Stimulated activated naive CD4-positive, alpha-beta T cell treated with Interleukin-2 at 50 U/mL for 16 hours (primary cell): ENCODE measurements at places on chromosomes 16 and 17.

DNA sequence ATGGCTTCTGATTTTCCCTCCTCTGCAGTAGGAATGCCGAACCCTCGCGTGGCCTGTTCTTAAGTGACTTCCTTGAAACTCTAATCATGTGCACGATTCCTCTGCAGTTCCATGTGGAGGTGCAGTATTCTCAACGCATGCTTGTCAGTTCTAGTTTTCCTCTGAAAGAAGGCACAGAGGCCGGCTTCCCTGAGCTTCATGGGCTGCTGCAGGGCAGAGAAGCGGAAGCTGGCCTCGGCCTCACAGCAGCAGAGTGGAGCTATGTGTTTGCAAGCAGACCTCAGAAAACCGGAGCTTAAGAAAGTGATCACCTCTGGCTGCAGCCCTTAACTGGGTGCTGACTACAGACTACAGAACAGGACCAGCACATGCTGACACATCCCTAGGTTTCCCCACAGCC, 500.7 kb downstream of the GRIN2A start:
- no peak for DNase-seq

- no peak for DNase-seq
These were observed 80.6 kb downstream of the BRIP1 start for GRCh38 chr17:61782683-61783082.

- DNase-seq: no peak
These were observed 122.6 kb downstream of the SOCS1 start for GRCh38 chr16:11133344-11133943.

DNA sequence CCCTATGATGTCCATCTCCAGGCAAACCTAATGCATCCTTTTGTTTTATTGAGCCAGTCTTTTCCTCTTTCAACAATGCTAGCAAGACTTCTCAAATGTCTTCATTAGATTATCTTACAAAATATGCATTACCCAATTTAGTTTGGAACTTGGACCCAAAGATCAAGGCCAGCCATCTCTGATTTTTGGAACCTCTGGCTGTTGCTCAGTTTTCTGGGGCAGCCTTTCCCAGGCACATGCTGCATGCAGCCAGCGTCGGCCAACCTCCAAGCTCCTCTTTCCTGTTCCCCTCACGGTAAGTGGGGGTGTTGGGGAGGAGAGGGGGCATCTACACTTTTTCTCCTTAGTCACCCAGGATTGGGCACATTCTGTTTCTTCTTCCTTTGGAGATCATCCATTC, 189.3 kb downstream of the PRKCA start:
- no peak for DNase-seq

DNA sequence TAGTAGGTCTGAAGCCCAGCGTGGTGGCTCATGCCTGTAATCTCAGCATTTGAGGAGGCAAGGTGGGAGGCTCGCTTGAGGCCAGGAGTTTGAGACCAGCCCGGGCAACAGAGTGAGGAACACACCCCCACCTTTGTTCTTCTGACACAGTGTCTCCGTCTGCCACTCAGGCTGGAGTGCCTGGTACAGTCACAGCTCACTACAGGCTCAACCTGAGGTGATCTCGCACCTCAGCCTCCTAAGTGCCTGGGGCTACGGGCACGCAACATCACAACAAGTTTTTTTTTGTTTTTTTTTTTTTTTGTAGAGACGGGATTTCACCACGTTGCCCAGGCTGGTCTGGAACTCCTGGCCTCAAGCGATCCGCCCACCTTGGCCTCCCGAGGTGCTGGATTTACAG, 6.7 kb upstream of the TLCD3A start:
- DNase-seq: no peak

- no peak for DNase-seq
These were observed 729 bp downstream of the P2RX5 start for GRCh38 chr17:3695129-3695722.

DNA sequence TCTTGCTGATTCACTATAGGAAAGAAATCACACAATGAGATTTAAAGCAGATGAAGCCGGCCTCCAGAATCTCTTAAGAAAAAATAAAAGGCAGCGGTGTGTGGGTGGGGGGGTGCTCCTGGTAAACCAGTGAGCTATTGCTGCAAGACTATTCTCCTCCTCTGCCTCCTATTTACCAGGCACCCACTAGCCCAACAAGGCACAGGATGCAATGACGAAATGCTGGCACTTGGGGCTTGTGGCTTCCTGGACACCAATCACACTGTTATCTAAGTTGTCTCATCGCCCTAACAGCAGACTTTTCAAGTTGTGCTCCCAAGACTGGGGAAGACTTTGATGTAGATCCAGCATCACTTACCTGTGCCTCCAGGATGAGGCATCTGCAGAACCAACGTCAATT, 50.2 kb upstream of the NDRG4 start:
- DNase-seq: no peak

GRCh38 chr17:2222901-2223616, 80.5 kb downstream of the SMG6 start:
- DNase-seq: peak; percentile 64

GRCh38 chr17:60641810-60642220, 35.8 kb upstream of the BCAS3 start:
- peak; percentile 6 for DNase-seq

DNA sequence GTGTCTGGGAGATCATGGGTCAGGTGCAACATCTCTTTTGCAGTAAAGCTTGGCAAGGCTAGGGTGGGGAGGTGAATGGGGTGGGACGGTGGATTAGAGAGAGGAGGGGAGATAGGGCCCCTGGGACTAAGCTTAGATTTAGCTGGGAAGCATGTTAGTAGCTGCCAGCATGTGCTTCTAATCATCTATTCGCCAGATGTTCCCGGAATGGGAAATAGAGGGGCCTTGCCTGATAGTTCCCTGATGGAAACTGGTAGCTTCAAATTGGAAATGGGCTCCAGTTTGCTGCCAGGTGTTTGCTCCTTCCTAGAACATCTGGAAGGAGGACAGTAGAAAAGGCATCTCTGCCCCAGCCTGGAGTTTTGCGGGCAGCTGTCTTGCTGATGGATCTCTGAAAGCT, 176.1 kb downstream of the CCDC182 start:
- no peak for DNase-seq

DNA sequence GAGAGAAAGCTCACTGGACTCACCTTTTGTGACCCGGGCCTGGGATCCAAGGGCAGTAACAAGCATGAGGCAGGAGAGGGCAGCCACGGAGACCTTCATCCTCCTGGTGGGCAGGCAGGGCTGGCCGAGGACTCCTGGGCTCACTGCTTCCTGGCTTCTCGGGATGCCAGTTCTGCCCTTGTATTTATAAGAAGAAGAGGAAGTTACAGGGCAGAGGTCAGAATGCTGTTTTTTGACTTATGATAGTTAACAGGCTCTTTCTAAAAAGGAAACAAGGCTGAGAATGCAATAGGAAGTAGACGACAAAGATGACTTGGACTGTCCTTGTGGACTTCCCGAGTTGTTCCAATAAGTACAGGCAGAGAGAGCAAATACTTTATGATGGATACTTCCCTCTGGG, at the start of gene CCL23:
Gene CCL23, minus strand, starts transcription at position 174 of the 400 bp plus-strand sequence. Its CDS starts 75 bp downstream, at position 99.
- DNase-seq: no peak

DNA sequence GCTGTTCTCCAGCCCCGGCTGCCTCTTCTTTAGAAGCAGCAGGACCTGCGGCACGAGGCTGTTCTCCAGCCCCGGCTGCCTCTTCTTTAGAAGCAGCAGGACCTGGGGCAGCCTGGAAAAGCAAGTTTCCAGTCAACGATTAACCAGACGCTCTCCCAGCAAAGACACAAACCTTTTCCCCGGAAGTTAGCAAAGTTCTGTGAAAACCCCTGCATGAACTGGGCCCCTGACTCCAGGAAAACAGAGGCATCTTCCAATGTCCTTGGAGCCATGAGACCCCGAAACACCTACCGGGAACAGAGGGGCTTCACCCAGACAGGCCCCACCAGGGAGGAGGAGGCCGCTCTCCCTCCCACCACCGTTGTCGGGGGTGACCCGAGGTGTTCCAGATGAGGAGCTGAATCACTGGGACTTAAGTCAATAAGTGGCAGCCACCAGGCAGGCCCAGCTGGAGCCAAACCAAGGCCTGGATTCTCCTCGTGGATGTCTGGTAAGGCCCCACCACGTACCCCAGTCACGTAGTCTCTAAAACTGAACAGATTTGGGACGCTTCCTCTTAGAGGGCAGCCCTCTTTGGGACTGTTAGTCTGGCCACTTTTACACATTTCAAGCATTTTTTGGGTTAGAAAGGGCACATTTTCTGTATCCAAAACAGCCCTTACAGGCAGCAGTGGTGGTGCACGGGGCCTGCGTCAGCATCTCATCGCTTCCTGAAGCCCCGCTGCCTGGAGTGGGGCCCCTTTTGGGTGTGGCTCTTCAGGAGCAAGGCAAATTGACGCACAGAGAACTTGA, at the start of gene RPH3AL:
Gene RPH3AL, minus strand, starts transcription at position 387 of the 792 bp plus-strand sequence. CDS start 25,264 bp downstream, outside the sequence.
- DNase-seq: no peak

DNA sequence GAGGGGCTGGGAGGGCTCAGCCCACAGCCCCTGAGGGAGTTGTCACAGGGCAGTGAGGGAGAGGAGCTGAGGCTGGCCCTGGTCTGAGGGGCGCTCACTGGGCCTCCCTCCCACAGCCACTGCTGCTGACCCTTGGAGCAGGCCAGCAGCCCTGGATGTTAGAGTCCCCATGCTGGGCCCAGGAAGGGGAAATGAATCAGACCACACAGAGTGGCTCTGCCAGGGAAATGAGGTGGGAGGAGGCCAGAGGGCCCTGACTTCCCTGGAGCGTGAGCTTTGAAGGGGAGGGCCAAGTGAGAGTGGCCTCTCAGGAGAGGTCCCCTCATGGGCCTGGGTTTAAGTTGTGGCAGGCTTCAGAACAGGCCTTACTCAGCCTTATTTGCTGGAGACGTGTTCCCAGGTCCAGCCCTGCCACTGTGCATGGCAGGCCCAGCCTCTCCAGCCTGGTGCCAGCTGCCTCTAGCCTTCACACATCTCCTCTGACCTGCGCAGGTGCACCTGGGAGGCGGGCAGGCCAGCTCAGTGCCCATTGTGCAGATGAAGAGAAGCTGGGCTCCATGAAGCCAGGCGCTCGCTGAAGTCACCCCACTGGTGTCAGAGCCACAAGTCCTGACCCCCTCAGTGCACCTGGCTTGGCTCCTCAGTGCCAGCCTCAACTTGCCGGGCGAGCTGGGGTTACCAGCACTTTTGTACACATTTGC, 15.4 kb downstream of the GPT2 start:
- no peak for DNase-seq

DNA sequence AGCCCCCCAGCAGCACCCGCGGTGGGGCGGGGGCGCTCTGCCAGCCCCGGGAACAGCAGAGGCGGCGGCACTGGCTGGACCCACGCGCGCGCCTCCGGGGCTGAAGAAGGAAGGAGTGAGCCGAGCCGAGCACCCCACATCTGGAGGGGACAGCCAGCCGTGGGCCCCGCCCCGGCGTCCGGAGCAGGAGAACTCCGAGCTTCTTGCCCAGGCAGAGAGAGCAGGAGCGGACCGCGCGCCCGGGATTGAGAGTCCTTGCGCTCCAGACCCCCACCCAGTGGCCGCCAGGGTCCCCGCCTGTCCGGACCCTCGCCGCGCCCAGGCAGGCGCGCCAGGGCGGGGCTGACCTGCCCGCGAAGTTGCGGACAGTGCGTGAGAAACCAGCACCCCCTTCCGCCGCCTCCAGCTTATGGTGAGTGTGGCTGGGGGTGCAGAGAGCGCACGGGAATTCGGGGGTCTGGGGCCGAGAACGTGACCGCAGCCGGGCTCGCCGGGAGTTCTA, 921.9 kb upstream of the EEF2KMT start:
- no peak for DNase-seq

GRCh38 chr17:48236681-48237134, 129.1 kb downstream of the SNX11 start:
- DNase-seq: no peak

DNA sequence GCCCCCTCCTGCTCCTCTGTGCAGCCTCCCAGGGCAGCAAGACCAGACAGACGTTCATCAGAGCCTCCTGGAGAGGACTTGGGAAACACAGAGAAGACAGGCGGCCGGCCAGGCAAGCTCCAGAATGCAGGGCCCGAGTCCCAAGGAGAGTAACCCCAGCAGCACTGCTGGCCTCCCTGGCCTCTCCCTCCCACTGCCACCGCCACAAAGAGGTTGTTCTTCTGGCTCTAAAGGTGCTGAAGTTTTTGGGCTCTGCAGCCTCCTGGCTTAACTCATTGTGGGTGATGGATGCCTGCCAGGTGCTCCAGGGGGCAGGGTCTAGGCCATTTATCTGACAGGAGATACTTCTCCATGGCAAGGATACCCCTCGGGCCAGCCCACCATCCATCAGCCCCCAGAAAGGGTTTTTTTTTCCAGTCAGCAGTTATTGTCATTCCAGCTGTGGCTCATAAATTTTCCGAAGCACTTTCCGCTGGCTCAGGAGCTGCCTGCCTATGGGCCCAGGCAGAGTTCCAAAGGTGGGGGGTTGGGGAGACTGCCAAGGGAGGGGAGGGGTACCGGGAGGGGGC, 32.0 kb upstream of the MRPS23 start:
- no peak for DNase-seq

GRCh38 chr16:55949518-55949917, 74.3 kb upstream of the CES5A start:
- no peak for DNase-seq

GRCh38 chr17:43337684-43338428, 60.9 kb upstream of the ARL4D start:
- no peak for DNase-seq

- DNase-seq: no peak
These were observed 38.1 kb downstream of the SHCBP1 start for GRCh38 chr16:46583036-46583435.

GRCh38 chr16:87582966-87583325, 19.4 kb upstream of the JPH3 start:
- DNase-seq: no peak

- DNase-seq: no peak
These were observed 302.6 kb downstream of the XYLT1 start for GRCh38 chr16:17168181-17168580.

DNA sequence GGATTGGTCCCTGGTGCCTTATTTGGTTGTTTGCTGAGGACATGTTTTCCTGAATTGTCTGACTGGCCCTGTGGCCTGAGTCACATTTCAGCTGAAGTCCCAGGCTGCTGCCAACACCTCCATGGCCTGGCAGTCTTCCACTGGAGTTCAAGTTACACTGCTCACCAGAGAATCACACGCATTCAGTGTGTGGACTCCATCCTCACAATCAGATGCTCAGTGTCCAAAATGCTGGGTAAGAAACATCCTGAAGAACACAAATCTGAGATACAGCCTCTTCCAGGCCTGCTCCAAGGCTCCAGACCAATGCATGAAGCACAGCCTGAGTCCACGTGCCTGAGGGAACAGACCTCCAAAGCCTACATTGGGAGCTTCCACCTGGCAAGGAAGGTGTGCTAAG, 19.2 kb downstream of the CD300LB start:
- no peak for DNase-seq

DNA sequence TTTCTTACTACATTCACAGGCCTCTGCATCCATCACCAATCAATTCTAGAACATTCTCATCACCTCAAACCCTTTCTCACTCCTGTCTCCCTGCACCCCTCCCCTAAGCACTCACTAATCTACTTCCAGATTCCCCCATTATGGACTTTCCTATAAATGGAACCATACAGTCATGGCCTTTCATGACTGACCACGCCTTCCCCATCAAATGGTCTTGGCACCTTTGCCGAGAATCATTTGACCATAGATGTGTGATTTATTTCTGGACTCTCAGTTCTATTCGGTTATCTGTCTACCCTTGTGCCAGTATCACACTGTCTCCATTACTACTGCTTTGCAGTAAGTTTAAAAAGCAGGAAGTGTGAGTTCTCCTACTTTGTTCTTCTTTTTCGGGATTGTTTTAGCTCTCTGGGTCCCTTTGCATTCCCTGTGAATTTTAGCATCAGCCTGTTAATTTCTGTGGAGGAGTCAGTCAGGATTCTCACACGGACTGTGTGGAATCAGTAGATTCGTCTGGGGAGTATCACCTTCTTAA, 27.5 kb downstream of the GTF3C1 start:
- DNase-seq: no peak
